SHP77 (cell line): ENCODE measurements at places on chromosomes 1 and 21.
A peak's percentile ranks its signal among the peaks of the same experiment; 100 is the strongest.

- no peak for DNase-seq
These were observed 115.3 kb downstream of the PLA2G4A start for GRCh38 chr1:186943891-186944686.

GRCh38 chr1:215477632-215478031 is 89.5 kb upstream of the KCTD3 start:
- no peak for DNase-seq

GRCh38 chr1:166258017-166258416 is 91.2 kb upstream of the FAM78B start:
- no peak for DNase-seq

GRCh38 chr1:167446966-167447365 is 71.4 kb downstream of the CD247 start:
- DNase-seq = no peak

DNA sequence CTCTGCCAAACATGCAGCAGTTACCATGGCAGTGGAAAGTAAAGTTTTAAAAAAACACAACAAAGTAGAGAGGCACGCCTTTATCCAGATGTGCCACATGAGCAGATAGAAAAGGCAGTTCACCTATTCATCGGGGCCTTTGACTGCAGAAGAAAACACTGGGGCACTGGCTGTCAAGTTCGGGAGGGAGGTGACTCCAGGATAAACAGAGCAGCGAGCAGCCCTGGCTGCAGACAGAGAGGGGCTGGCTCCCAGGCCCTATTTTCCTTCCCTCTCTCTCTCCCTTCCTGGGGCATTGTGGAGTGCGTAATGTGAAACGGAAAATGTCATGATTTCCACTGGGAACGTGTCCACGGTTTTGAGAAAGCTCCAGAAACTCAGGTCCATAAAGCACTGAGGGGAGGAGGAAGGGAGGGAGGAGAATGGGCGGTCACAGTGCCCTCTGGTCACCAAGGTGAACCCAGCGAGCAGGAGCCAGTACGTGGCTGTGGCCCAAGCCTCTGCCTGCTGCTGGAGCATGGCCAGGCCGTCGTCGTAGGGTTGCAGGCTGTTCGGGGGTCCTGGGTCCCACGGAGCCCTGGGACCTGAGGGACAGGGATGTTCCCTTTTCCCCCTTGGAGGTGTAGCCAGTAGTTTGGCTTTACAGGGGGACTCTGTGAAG is 114.7 kb upstream of the IRF2BP2 start:
- peak; percentile 59 for DNase-seq

GRCh38 chr1:191279266-191279800 is 801.7 kb upstream of the BRINP3 start:
- no peak for DNase-seq

DNA sequence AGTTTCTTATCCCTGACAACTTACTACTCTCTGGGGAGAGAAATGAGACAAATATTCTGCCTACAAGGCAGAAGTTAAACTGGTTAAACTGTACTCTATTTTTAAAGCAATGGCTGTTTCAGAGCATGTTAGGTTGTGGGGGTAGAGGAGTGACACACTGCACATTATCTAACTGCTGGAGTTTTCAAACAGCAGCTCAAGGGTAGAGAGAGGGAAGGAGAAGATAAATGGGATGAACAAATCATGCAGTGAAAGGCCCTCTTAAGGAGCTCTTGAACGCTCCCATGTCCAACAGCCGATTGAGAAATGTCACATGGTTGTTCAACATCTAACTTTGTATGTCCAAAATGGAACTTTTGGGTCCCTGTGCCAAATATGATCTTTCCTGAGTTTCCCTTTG is 14.0 kb upstream of the IFI44L start:
- no peak for DNase-seq

GRCh38 chr1:9169601-9170137 is 40.8 kb upstream of the GPR157 start:
- DNase-seq = no peak

DNA sequence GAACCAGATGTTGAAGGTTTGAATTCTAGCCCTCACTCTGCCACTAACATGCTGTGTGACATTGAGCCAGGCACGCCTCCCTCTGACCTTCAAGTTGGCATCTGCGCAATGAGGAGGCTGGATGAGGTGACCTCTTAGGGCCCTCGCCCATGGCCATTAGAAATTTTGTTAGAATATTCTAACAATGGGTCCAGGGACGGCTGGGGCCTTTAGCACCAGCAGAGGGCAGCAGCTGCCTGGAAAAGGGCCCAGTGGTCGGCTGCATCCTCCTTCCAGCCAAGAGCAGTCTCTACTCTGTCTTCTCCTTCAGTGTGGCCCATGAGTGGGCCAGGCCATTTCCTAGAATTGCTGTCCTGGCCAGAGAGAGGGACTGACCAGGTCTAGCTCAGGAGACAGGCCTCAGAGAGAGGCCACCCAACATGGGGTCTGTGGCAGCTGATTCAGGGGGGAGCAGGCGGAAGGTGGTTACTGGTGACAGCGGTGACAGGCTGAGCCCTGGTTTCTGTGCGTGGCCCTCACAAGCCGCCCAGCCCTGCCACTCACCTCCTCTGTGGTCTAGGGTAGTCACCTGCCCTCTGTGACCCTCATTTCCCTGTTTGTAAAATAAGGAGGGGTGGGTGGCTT is 101.3 kb upstream of the ACTL8 start:
- DNase-seq = peak; percentile 19

DNA sequence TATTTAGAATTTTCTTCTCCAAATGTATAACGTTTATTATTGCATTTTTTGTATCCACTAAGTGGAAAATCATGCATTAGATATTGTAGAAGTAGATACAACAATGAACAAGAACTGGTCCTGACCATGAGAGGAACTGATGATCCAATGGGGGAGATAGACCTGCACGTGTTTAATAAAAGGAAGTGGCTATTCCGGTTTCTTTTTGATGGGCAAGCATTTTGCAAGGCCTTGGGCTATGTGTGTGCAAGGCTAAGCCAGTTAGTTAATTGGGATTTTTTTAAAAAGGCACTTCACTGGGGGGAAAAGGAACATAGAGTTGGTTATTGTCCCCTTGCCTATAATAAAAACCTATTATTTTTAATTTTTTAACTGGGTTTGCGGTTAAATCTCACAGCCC is 961 bp upstream of the VCAM1 start:
- DNase-seq = no peak

DNA sequence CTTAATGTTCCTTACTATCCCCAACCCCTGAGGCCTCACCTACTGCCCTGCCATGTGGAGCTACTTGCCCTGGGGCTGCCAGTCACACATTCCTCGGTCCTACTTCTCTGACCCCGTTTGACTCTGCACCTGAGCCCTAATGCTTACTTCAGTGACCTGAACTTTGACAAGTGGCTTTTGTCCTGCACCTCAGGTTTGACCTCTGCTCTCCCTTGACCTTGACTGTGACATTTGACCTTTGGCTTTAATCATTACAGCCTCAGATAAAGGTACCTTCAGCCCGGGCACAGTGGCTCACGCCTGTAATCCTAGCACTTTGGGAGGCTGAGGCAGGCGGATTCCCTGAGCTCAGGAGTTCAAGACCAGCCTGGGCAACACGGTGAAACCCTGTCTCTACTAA is 22.8 kb downstream of the MR1 start:
- DNase-seq = no peak

- no peak for DNase-seq
These were observed 114.4 kb downstream of the DMRTA2 start for GRCh38 chr1:50308878-50309277.

- DNase-seq = no peak
These were observed 13.4 kb upstream of the MTARC2 start for GRCh38 chr1:220734571-220735326.

- DNase-seq = no peak
These were observed 45.7 kb downstream of the PAX7 start for GRCh38 chr1:18676332-18676781.

GRCh38 chr1:237673631-237674030 is 217.1 kb downstream of the ZP4 start:
- no peak for DNase-seq

DNA sequence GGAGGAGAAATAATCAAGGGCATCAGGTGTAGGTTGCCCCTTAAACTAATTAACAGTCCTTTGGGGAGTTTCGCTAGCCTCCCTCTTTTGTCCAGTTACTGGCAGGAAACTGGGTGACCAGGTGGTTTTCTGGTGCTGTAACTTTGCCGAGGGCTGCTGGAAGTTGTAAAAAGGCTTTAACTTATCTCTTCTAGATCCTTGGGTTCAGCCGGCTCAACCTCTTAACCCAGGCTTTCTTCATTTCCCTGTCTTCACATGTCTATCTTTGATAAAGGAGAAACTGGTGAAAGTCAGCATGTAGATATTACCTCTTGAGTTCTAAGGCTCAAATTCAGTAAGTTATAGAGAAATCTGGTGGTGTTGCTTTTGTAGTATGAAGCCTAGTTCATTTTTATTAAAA is 289.7 kb upstream of the NRIP1 start:
- DNase-seq = no peak

DNA sequence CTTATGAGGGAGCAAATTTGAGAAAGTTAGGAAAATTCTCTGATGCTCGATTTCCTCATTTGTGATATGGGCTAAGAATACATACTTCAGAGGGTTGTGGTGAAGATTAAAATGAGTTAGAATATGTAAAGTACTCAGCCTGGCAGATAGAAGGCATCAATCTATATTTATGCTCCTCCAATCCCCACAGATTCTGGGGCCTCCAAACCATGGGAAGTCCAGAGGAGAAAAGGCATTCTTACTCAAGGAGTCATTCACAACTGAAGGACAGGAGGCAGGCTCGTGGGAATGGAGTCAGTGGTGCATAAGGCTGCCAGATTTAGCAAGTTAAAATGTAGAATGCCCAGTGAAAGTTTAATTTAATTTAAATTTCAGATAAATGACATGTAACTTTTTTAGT is 330.0 kb upstream of the POU3F1 start:
- DNase-seq = no peak

DNA sequence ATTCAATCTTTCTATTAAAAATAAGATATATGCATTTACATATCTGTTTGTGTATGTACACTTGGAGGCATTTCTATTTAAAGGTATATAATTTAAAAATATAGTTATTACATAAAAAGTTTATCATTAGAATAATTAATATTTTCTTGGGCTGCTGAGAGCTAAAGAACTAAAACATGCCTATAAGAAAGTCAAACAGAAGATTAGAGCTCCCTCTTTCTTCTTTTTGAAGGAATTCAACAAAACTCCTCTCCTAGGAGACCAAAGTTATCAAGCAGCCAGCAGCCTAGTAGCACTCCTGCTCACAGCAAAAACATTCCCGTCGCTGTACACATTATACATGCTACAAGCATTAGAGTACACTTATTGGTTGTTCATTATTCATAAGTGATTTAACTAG is 216.4 kb downstream of the VAV3 start:
- DNase-seq = no peak

DNA sequence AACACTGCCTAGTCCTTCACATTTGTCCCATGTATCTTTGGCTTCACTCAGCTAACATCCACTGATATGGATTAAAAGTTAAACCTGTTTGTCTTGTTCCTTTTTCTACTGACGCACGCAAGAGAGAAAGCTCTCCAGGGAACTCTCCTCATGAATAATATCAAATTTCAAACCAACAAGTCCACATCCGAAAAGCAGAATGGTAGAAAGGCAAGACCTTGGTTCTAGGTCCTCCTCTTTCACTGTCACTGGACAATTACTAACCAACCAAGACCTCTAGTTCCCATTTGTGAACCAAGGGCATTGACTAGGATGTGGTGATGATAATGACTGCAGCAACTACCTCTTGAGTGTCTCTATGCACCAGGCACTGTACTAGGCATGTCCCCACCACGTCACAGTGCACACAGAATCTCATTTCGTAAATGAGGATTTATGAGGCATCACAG is 8.4 kb downstream of the PLPP3 start:
- no peak for DNase-seq

DNA sequence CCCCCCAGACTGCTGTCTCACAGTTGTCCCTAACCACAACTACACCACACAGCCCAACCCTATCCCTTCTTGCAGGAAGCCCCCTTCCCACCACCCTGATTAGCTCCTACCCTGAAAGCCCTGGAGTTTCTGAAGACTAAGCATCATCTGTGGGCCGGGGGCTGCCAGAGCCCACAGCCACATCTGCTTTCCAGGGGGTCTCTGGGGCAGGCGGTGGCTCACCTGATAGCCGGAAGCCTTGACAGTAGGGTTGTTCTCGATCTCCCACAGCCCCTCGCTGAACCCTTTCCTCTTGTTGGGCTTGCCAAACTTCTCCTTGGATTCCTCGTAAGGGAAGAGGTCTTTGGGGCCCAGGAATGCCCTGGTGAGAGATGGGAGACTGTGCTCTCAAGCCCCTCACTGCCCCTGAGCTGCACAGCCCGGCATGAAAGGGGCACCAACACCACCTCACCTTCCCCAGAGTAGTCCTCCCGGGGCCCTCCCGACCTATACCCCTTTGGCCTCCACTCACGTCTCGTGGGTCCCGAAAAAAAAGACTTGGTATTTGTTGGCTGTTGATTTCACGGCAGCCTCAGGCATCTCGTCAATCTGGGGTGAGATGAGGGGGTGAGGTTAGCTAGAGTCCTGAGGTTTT is 4.0 kb upstream of the MRPL24 start:
- DNase-seq = no peak

DNA sequence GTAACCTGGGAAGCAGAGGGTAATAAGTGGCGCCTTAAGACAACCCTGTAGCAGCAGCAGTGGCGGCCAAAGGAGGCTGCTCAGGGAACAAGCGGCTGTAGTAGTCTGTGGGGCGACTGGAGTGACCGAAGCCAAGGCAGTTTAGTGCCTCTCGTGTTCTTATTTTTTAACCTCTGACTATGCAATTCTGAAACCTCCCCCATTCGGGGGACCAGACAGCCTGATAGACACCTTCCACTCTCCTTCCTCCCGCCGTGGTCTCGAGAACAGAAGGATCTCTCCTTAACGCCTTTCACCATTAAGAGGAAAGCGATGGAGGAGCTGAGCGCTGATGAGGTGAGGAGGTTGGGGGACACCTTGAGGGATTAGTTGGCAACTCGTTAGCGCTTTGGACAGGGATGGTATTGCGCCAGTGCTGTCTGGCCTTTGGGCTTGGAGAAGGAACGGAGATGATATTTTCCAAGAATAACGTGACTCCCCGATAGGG is 644 bp downstream of the UBE4B start:
- DNase-seq = peak; percentile 41

GRCh38 chr1:228751360-228752098 is 16.2 kb downstream of the RHOU start:
- DNase-seq = no peak

DNA sequence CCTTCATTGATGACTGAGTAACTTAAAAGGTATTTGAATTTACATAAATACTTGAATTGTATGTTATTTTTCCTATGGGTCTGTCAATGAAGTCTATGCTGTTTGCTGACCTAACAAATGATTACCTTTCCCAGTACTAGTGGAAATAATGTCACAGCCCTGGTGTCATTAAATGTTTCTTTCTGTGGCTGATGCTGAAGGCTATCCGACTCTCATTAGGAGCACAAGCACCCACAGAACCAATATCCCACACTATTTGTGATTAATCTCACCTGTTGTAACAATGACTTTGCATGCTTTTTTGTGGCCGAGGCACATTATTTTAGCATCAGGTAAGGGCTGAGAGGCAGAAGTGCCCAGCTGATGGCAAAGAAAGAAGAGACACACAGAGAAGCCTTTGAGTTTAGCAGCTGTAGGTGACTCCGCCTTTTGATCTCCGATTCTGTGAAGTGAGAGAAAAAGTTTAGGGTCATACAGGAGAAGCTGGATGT is 25.8 kb upstream of the TRIM45 start:
- DNase-seq = no peak
